ENCODE measurements at places on chromosomes 3 and 15.

DNA sequence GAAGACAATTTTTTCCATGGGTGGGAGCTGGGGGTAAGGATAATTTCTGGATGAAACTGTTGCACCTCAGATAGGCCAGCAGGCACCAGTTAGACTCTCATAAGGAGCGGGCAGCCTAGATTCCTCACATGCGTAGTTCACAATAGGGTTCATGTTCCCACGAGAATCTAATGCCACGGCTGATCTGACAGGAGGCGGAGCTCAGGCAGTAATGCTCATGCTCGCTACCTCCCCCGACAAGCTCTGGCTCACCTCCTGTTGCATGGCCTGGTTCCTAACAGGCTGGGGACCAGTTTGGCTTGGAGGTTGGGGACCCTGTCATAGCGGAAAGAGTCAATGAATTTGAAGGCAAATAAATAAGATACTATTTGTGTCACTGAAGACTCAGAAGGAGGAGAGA is 105.5 kb downstream of the PLD1 start:
- DNase-seq, result no peak

DNA sequence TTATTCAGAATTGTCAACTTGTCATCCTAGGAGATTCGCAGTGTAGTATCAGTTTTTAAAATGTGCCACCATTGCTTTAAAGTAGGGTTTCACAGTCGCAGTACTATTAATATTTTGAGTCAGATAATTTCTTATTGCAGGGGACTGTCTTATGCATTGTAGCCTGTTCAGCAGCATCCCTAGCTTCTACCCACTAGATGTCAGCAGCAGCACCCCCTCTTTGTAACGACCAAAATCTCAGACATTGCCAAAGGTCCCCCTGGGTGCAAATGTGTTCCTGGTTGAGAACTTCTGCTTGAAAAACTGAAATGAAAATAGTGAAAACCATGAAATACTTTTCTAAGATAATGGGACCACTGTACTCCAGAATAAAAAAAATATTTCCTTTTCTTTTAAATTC is 474.8 kb downstream of the CNTN3 start:
- no peak for DNase-seq

GRCh38 chr15:28024889-28025250 is 74.2 kb downstream of the OCA2 start:
- DNase-seq, result no peak

GRCh38 chr15:90265271-90266060 is at the start of gene NGRN:
NGRN (plus strand) TSS chr15:90265672; CDS start chr15:90265713, 41 bp downstream.
- peak; percentile 92 for DNase-seq

DNA sequence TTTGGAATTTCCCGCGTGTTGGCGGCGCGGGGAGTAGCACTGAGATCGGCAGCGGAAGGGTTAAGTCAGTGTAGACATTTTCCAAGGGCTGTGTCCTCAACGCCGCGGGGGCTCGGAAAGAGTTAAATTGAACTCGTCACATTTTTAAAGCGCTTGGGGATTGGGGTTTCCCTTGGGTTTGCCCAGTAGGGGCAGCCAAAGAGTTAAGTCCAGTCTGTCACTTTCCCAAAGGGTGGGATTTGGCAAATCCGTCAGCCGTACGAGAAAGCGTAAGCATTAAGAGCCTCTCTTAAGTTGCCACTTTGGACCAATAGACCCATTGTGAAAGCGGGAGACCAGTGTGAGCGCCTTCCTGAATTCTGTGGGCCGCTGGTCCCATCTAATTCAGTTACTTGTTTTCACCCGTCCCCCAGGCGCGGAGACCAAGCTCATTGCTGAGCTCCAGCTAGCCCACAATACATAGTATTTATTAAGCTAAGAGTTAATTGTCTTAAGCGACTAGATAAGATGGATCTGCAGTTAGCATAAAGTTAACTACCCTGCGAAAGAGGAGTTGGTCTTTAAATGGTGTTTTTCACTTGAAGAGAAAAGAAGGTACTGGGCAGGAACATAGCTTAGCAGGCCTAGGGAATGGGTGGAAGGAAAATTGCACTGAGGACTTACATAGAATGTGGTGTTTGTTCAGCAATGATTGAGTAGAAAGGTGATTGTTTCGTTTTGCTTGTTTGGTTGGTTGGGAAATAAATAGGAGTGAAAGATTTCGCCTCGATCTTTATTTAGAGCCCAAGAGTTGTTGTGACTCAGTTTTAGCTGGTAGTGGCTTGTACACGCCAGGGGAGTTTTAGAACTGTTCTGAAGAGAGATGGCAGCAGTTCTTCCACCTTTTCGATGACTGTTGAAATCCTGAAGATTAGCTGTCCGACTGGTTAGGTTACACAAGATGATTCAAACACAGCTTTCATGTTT is 932 bp downstream of the ARL8B start:
- DNase-seq, result peak; percentile 43

DNA sequence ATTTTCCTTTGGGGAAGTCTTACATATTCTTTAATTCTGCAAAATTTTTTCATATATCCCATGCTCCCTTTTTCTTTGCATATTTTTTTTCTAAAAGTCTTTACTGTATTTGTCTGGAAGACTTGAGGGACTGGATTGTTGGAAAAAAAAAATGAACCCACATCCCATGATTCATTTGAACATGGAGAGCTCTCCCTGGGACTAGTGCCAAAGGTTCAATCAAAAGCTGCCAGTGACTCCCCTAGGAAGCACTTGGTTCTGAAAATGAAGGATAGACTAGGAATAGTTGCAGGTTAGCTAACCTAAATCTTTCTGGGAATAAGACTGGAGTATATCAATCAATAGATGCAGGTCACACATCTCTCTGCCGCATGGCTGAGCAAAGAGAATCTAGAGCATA is 16.4 kb upstream of the BNC1 start:
- peak; percentile 58 for DNase-seq

DNA sequence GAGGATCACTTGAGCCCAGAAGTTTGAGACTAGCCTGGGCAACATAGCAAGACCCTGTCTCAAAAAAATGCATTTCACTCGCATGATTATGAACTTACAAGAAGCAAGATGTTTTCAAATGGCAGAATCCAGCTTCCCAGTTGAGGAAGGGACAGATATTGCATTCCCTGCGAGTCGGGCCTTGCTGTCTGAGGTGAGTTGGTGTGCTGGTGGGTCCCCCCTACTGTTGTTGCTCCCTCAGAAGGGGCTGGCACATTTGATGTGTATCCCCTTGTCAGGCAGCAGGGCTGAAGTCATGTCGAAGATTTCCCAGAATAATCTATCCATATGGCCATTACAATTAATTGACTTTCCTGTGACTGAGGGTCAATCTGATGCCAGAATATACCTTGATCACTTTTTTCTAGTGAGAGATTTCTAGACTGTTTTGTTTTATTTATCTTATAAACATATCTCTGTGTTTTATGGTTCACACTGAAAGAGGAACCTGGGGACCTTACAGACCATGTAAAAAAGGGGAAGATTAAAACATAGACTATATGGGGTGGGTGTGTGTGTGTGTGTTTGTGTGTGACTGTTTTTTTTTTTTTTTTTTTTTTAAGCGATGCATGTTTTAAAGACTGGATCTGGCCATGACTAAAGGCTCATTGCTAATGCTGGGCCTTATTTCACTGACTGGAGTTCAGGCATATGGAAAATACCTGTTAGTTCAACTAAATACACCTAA is 112.1 kb upstream of the MRPS22 start:
- DNase-seq, result no peak

- DNase-seq, result no peak
Measured at GRCh38 chr3:54836871-54837270, 91.0 kb downstream of the LRTM1 start.

- no peak for DNase-seq
Measured at GRCh38 chr3:178498871-178499270, 37.4 kb upstream of the KCNMB2 start.

DNA sequence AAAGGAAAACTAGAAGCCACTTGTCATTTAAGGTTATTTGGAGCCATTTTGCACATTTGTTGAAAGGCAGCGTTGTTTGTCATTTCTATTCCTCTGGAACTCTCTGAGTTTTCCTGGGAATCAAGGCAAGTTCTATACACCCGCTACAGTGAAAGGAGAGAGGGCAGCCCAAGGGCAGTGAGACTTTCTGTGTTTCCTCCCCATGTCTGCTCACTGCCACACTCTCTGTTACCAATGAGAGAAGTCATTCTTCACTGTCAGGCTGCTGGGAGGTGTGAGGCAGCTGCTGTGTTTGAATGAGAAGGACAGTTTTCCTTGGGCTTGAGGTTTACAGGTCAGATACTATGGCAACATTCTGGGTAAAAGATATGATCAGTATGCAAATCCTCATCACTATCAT is 36.0 kb downstream of the ATP13A5 start:
- DNase-seq, result no peak

GRCh38 chr15:61517776-61518175 is 288.7 kb upstream of the RORA start:
- DNase-seq, result peak; percentile 69

GRCh38 chr3:177820683-177821316 is 623.5 kb upstream of the TBL1XR1 start:
- DNase-seq, result peak; percentile 75

DNA sequence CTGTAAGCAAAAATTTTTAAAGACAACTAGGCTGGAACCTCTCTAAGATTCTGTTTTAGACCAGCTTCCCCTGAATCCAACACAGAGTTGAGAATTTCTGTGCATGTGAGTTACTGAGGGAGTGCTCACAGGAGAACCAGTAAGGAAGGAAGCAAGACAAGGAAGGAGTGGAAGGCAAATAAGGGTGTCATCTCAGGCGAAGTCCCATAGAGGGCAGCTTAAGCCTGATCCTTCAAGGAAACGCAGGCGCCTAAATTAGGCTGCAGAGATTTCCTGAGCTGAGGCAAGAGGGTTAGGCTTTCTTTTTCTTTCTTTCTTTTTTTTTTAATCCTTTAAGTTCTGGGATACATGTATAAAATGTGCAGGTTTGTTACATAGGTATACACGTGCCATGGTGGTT is 36.2 kb upstream of the COL6A6 start:
- DNase-seq, result peak; percentile 50

- DNase-seq, result no peak
Measured at GRCh38 chr3:187920030-187920429, 174.8 kb upstream of the BCL6 start.

- no peak for DNase-seq
Measured at GRCh38 chr3:190081389-190081788, 39.3 kb downstream of the P3H2 start.

DNA sequence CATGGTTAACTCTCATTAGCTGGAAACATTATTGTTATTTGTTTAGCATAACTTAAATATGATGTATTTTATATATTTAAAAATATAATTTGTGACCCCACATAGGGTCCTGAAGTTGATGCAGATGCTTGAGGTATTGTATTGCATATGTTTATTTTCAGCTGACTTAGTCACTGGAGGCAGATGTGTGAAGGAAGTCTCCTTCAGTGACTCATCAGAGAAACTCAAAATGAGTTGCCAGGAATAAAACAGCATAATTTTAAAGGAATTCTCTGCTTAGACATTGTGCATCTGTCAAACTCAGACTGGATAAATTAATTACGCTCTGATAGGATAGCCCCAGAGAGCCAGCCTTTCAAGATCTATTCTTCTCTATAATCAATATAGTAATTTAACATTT is 7.9 kb upstream of the OR4F6 start:
- DNase-seq, result peak; percentile 82

DNA sequence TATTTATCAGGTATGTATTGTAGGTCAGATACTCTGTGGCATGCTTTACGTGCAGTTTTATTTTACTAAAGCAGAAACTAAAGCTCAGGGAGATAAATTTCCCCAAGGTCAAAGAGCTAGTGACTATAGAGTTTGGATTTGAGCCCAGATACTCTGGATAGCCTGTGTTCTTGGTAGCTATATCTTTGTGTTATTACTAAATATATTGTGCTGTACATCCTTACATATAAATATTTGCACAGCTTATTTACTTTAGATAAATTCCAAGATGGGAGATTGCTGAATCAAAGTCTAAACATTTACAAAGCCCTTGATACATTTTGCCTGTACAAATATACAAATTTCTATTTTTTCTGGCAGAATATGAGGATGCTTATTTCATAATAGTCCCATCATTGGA is 660.9 kb upstream of the NAALADL2 start:
- DNase-seq, result peak; percentile 69

DNA sequence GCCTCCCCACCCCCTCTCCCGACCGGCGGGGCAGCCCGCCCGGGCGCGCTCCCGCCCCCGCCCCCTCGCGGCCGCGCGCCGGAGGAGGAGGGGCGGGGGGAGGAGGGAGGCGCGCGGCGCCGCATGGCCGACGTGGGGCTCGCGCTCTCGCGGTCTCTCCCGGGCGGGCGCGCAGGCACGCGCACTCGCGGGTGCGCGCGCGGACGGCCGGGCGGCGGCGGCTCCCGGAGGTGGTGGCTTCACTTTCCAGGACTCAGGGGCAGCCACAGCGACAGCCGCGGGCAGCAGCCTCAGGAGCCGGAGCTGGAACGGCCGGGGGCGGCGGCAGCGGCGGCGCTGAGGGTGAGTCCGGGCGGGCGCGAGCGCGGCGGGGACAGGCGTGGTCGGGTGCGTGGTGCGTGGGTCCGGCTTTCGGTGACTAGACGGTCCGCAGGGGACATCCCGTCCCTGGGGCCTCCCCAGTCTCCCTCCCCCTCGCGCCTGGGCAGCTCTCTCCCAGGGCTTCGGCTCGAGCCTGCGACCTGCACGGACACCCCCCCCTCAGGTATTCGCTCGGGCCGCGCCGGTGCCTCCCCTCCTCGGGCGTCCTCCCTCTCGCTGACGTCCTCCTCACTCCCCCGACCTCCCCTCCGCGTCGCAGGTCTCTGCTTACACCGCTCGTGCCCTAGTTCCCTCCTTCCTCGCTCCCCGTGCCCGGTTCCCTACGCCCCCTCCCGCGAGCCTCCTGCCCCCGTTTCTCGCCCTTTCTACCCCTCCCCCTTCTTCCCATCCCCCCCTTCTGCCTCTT is at the start of gene UBE2E2:
Gene UBE2E2 (plus strand): TSS at position 407 of the 787 bp plus-strand sequence.
- peak; percentile 76 for DNase-seq

- DNase-seq, result no peak
Measured at GRCh38 chr3:192487033-192487432, 240.3 kb downstream of the FGF12 start.

DNA sequence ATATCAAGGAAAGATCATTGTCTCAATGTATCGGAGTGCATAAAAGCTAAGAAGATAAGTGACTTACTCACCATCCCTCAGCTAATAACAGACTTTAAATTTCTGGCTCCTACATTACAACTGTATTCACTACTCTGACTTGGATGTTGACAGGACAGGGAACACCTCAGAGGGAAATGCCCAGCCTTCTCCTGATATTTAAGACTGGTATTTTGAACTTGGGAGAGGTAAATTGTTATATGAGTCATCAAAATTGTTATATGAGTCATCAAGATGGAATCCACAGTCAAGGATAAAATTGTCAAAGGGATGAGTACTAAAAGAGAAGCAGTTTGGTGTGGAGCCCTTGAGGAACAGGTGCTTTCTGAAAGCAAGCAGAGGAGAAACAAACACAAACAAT is 961.4 kb downstream of the VGLL3 start:
- DNase-seq, result peak; percentile 0

GRCh38 chr3:40172560-40172959 is 136.9 kb upstream of the EIF1B start:
- no peak for DNase-seq

GRCh38 chr15:83613714-83614113 is 40.2 kb upstream of the ADAMTSL3 start:
- DNase-seq, result peak; percentile 12

- no peak for DNase-seq
Measured at GRCh38 chr15:74055804-74056203, 26.5 kb downstream of the GOLGA6A start.

All from fibroblast of skin of back (primary cell).